Activated effector memory CD4-positive, alpha-beta T cell treated with Interleukin-2 at 50 U/mL for 16 hours (primary cell): ENCODE measurements at places on chromosomes 2 and 18.
A peak's percentile ranks its signal among the peaks of the same experiment; 100 is the strongest.

GRCh38 chr2:10028988-10029874, 14.1 kb upstream of the KLF11 start:
- DNase-seq, result peak; percentile 48

GRCh38 chr2:207505728-207506127, 24.0 kb upstream of the CREB1 start:
- DNase-seq, result no peak

DNA sequence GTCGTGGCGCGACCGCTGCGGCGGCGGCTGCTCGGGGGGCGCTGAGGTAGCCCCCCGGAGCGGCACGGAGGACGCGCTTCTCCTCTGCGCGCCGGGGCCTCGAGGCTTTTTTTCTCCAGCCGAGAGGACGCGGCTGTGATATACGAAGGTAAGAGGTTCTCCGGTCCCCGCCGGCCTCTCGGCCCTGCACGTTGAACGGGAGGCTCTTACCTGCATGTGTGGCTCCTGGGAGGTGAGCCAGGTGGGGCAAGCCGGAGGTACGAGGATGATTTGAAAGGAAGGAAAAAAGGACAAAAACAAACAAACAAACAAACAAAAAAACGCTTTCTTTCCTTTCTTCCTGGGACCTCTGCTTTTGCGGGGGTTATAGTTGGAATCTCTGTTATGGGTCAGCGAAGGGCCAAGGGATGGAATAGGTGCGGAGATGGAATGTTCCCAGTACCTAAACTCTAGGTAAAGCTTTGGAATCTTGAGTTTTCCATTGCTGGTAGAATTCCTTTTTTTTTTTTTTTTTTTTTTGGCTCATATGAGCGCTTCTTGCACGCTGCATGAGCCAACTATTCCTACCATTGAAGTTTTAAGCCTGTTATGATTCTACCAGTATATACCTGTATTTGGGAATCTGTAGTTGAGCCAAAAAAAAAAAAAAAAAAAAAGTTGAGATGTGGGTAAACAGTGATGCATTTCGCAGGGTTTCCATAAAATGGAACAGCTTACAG, 674 bp downstream of the PTPN4 start:
- no peak for DNase-seq

- DNase-seq, result peak; percentile 30
Measured at GRCh38 chr2:111702119-111702803, 181.7 kb downstream of the ANAPC1 start.

DNA sequence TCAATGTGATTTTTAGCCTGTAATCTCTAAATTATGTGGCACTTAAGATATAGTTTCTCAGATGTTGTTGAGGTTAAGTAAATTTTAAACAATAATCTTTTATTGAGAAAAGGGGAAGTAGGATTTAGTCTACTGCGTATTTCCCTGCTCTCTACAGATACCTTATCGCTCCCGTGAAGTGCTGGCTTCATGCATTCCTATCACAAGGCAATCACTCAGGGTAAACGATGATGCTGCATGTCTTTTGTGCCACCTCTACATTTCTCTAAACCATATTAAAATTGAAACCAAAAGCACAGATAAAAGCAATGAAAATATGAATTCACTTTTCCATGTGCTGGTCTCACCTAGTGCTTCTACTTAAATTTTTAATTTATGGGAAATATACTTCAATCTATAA, 14.4 kb upstream of the RPE start:
- no peak for DNase-seq

DNA sequence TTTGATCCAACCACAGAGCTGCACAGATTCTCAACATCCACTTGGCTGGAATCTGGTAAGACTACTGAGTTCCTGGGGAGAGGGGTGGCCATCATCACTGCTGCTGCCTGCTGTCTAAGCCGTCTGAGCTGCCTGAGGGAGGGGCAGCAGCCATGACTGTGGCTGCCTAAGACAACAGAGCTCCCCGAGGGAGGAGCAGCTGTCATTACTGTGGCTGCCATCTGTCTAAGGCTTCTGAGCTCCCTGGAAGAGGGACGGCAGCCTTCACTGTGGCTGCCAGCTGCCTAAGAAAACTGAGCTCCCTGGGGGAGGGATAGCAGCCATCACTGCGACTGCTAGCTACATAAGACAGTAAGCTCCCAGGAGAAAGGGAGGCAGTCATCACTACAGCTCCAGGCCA, 584.4 kb downstream of the NR4A2 start:
- no peak for DNase-seq

DNA sequence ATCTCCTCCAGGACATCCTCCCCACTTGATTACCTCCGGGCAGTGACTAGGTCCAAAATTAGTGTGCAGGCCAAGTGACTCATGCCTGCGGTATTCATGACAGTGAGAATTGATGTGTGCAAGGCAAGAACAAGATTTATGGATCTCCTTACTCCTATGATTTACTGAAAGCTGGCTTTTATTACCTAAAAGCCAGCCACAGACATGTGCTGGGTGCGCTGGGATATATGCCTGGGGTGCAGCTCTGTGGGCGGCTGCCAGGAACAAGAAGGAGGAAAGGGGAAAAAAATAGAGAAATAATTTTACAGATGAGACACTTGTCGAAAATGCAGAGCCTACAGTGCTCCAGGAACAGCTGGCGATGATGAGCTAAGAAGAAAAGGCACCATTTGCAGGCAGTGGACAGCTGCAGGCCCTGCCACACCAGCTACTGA, 359.3 kb downstream of the CMPK2 start:
- DNase-seq, result no peak

- no peak for DNase-seq
Measured at GRCh38 chr18:59881728-59882656, 17.8 kb upstream of the PMAIP1 start.

DNA sequence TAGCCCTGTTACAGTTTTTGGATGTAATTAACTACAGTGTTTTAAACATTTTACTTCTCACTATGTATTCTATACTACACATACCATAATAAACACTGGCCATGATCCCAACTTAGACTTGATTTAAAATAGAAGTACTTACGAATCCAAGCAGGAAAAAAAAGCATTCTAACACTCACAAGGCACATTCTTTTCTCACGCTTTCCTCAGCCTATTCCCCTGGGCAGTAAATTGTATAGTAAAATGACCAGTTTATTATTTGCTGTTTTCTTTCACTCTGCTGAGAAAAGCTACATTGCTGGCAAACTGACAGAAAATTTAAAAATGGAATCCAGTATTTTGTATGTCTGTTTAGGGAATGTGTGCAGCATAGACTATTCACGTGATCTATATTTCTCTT, 2.8 kb upstream of the TANC1 start:
- no peak for DNase-seq

- no peak for DNase-seq
Measured at GRCh38 chr2:9663008-9663879, 32.4 kb upstream of the YWHAQ start.

- peak; percentile 30 for DNase-seq
Measured at GRCh38 chr18:77061946-77062517, 70.6 kb downstream of the MBP start.

DNA sequence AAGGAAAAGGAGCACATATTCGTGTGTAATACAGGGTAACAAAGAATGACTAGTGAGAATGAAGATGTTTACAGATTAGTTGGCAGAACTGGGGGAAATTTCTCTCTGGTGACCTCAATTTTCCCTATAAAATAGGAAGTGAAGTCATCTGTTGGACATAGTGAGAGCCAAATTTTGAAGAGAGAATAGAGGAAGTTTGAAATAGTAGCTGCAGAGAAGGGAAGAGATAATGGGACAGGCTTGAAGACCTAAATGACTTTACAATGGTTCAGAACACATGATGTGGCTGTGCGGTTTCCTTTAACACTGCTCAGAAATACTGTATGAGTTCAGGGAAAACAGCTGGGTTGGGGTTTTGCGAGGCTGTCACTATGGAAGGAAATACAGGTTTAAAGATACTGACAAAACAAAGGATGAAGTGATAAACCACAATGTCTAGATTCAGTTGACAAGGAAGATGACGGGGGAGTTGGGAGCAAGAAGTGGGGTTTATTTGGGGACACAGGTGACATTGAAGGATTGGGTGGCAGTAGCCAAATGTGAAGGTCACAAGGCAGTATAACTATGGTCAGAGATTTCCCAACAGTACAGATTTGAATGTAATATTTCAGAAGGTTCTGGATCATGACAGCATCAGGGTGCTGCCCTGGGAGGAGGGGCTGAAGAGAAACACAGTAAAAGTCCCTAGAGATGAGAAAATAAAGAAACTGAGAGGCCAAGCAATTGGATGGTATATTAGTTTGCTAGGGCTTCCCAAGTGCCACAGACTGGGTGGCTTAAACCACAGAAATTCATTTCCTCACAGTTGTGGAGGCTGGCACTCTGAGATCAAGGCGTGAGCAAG, 82.6 kb upstream of the TANK start:
- peak; percentile 40 for DNase-seq

GRCh38 chr2:238381341-238382115, 45.2 kb upstream of the ASB1 start:
- DNase-seq, result no peak

- DNase-seq, result no peak
Measured at GRCh38 chr18:38487521-38487920, 921.9 kb upstream of the CELF4 start.

DNA sequence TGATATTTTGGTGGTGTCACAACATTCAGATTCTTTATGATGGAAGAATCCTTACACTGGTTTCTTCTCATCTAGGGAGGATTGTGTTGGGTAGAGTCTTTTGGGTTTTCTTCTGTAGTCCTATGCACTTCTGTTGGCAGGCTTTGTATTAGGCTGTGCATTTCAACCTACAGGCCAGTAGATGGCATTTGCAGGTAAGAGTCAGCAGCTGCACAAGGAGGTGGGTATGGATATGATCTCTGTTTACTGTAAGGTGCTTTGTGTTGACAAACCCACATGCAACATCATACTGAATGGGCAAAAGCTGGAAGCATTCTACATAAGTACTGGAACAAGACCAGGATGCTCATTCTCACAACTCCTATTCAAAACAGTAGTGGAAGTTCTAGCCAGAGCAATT, 656.8 kb downstream of the METTL4 start:
- DNase-seq, result no peak

DNA sequence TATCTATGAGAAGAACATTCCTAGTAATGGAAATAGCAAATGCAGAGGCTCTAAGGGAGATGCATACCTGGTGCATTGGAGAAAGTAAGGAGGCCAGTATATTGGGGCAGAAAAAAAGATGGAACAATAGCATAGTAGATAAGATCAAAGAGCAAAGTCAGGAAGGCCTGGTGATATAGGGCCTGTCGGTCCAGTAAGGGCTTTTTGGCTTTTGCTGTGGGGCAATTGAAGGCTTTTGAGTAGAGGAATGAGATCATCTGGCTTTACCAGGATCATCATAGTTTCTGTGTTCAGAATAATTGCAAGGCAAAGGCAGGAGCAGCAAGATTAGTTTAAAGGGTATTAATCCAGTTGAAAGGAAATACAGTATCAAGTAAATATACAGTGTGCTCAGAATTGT, 111.8 kb downstream of the EHBP1 start:
- no peak for DNase-seq

GRCh38 chr2:17311771-17312511, 206.3 kb downstream of the RAD51AP2 start:
- no peak for DNase-seq

- DNase-seq, result no peak
Measured at GRCh38 chr2:134009440-134009839, 244.4 kb upstream of the MGAT5 start.

DNA sequence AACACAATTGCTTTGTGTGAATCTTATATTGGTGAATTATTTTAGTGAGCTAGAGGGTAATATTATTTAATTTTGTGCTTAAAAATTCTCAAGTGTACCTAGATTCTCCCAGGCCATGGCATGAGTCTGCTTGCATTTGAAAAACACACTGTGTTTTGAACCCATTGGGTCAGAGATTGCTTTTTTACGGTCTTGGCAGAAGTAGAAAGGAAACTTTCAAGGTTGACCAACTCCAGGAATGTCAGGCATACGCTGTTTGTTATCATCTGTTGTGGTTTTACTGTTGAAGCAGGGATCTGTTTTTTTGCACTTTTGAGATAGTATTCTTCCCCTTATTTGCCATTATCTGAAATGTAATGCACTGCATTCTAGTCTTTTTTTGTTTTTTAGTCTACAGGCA, 377.4 kb downstream of the RPRM start:
- no peak for DNase-seq

DNA sequence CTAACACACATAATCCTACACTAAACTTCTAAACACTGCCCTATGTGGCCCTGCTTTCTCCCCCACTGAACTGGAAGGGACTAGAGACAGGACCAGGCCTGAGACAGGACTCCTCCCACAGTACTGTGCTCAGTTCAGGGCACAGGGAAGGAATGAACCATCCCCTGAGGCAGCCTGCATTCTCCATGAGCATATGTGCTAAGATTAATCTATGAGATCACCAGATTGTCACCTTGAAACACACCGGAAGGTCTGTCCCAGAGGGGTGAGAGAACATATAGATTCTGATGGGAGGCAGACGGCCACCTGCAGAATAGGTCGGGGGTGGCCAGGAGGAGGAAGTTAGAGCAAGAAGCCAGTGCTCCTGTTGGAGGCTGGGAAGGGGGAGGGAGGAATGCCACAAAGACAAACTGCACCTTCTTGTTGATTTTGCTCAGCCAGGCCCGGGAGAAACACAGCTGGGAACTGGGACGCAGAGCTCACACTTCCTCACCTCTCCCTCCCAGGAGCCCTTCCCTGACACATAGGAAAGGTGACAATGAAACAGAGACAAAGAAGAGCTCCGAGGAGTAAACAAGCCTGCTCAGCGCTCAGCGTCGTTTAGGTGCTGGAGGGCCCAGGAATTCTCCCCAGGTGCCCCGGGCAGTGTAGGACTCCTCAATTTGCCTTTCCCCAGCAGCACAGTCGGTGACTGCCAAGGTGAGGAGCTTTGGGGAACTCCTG, 52.1 kb downstream of the ZBTB7C start:
- DNase-seq, result no peak

DNA sequence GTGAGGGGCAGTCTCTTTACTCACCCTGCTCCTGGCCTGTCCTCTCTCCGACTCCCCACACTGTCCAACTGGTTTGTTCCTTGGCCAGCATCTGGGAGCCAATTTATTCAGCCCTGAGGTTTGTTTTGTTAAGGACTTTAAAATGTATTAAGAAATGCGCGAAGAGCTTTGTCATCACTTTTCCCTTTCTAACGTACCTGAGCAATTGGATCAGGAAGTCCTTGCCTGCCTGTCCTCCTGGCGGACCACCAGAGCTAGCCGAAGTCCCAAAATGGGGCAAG, 164.7 kb upstream of the MSH6 start:
- DNase-seq, result no peak

DNA sequence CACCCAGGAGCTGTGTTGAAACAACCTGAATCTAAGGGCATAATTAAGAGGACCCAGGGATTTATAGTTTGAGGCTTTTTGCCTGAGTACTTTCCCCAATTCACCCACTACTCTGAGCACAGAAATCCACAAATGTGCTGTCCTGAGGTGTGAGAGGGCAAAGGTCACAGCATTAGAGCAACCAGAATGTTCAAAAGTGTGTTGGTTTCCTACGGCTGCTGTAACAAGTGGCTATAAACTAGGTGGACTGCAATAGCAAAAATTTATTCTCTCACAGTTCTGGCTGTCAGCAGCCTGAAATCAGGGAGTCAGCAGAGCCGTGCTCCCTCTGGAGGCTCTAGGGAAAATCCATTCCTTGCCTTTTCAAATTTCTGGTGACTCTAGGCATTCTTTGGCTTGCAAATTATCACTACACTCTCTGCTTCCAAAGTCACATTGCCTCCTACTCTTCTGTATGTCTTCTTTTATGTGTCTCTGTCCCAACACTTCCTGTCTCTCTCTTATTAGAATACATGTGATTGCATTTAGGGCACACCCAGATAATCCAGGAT, 91.4 kb upstream of the TACR1 start:
- no peak for DNase-seq
